Stimulated activated CD4-positive, alpha-beta T cell treated with anti-CD3 and anti-CD28 coated beads, Interleukin-2, amount 100 ng/mL, for 48 hours (primary cell): ENCODE measurements at places on chromosomes 1 and 21.

DNA sequence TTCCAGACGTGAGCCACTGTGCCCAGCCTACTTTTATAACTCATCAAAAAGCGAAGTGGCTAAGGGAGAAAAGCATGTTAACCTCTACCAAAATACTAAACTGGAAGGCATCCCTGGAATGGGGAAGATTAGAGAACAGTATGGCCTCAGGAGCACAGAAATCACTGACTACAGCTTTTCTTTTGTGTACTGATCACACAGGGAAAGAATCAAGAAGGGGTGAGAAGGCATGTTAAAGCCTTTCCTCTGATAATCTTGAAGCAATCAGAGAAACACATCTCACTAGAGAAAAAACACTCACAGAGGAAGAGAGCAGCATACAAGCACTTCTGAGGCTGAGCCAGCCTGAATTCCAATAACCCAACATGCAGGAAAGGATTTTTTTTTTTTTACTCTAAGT is 10.7 kb downstream of the PCAT6 start:
- no peak for DNase-seq

DNA sequence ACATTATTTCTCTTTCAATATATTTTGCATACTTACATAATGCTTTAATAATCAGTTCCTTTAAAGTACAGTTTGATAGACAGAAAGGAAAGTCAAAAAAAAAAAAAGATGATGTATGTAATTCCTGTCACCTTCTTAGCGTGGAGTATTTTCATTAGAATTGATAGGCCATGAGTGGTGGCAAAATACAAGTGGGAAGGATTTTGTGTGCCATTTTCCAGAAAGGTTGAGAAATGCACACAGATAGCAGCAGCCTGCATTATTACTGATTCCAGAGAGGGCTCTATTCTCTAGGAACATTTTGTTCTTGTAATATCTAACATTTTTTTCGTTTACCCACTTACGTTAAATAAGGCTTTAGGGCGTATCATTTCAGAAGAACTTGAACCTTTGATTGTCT is 475.6 kb downstream of the DSCAM start:
- DNase-seq = no peak

GRCh38 chr1:172673761-172674160 is 14.9 kb downstream of the FASLG start:
- DNase-seq = no peak

GRCh38 chr1:47950471-47950870 is 46.7 kb downstream of the TRABD2B start:
- no peak for DNase-seq

- peak; percentile 57 for DNase-seq
Measured at GRCh38 chr1:41728403-41729202, 190.1 kb downstream of the HIVEP3 start.

- no peak for DNase-seq
Measured at GRCh38 chr1:58431901-58432620, 114.5 kb downstream of the OMA1 start.
